Germinal center (tissue), 1 donor: ENCODE measurements at places on chromosomes 3 and 15.

- DNase-seq, result no peak
These were observed 3.4 kb downstream of the UROC1 start for GRCh38 chr3:126514161-126514560.

DNA sequence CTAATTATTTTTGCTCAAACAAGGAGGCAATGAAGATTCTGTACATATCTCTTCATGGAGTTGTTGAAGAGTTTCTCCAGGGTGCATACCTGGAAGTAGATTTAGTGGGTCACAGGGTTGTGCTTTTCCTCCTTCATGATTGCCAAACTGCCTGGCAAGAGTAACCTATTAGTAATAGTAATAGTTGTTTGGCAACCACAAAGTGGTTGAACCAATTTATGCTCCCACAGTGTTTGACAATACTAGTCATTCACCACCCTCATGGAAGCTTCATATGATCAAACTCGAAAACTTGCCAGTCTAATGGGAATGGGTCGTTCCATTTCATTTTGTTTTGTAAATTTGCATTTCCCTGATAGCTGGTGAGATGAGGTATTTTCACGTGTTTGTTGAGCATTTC, 57.8 kb downstream of the TLE3 start:
- DNase-seq, result no peak

DNA sequence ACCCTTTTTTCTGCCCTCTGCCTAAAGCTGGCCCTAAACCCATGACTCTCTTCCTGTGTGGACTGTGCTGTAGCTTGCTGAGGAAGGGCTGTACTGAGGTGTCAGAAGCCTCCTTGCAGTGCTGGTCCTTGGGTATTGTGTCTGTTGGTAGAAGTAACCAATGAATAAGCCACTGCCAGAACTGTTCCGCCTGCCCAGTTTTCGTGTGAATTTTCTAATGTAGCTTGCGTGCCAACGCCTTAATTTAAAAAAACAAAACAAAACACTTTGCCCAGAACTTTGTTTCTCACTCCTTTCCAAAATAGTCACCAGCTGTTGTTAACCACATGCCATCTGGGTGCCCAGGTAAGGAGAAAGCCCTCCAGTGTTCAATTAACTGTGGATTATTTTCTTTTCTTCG, 101.9 kb downstream of the KLHL25 start:
- DNase-seq, result no peak

GRCh38 chr3:45950686-45951600, 7.7 kb downstream of the CXCR6 start:
- DNase-seq, result no peak

DNA sequence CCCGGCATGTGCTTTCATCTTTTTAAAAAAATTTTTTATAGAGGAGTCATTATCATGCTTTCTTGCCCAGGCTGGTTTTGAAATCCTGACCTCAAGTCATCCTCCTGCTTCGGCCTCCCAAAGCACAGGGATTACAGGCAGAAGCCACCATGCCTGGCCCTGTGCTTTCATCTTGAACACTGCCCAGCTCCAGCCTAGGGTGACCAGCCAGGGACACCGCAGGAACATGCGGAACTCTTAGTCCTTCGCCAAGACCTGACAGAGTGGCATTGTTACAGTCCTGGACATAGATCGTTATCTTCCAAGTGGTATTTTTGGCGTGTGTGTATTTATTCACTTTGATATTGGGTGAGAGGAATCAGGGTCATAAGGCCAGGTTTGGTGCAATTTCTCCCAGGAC, 7.9 kb upstream of the FURIN start:
- DNase-seq, result no peak

DNA sequence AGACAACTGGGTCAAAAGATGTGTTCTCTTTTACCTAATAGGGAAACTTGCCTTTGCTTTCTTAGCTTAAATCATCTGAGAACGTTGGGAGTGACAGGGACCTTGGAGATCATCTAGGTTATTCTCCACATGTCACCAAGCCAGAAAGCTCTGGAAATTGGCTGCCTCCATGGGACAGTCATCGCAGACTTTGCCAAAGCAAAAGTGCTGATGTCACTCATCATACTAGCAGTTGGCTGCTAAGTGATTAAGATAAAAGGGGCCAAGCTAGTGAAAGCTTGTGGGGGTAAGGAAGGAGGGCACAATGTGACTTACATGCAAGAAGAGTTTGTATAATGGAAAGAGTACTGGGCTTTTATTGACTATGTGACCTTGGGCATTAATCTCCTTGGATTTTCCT, 198.0 kb upstream of the PFN2 start:
- DNase-seq, result no peak

DNA sequence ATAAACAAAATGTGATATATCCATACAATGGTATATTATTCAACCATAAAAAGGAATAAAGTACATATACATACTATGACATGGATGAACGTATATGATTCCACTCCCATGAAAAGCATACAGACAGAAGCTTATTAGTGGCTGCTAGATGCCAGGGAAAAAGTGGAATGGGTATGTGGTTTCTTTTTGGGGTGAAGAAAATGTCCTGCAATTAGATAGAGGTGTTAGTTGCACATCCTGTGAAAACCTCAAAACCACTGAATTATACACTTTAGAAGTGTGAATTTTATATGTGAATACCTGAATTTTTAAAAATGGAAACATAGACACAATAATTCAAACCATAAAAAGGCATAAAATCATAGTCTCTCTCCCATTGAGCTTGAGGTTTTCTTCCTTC, 11.2 kb downstream of the DENND6A start:
- no peak for DNase-seq

DNA sequence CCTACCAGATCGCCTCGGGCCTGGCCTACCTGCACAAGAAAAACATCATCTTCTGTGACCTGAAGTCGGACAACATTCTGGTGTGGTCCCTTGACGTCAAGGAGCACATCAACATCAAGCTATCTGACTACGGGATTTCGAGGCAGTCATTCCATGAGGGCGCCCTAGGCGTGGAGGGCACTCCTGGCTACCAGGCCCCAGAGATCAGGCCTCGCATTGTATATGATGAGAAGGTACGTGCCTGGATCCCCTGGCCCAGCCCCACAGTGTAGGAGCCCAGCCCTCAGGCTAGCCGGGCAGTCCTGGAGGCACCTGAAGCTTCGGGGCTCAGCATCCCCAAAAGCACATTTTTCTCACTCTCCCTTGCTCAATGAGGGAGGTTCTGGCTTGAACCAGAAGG, 135.8 kb downstream of the LRRK1 start:
- DNase-seq, result no peak

- no peak for DNase-seq
These were observed 1.3 kb upstream of the IL12A start for GRCh38 chr3:159987291-159987711.

GRCh38 chr15:68103603-68104002, 49.5 kb downstream of the PIAS1 start:
- DNase-seq, result no peak

- DNase-seq, result no peak
These were observed 73.0 kb upstream of the ADPGK start for GRCh38 chr15:72856549-72857040.

- DNase-seq, result no peak
These were observed 126.0 kb upstream of the DPH6 start for GRCh38 chr15:35671981-35672380.

DNA sequence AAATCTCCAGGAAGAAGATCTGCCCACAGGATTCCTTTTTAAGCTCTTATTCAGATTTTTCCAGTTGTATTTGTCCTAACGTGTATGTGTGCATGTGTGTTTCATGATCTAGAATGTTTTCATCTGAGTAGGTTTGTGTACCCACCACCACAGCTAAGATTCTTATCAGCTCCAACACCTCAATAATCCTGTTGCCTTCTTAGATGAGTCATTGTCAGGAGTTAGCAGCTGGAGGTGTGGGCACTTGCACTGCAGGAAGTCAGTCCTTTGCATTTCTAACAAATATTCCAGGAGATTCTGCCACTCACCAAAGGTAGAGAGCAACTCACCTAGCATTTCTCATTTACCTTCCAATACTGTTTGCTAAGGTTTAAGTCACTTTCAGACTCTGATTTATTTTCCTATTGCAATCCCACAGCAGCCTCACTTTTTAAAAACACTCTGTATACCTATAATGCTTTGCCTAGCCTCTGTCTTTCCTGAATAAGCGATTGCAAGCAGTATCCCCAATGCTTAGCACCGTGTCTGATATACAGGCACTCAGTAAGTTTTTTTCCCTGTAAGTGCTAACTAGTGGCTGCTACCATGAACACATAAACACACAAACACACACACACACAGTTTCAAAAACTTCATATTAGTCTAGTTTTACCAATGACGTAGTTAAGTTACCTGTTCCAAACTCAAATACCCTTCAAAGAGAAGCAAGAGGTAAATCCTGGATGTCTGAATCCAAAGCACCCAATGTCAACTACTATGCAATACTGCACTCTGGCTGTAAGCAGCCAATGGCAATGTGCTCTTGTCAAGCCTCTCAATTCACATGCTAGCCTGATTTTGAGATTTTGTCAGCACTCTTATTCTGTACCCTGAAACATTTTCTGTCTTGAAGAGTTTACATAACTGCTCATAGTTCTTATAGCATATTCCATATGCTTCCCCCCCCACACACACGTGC, 713.5 kb upstream of the LMCD1 start:
- no peak for DNase-seq

DNA sequence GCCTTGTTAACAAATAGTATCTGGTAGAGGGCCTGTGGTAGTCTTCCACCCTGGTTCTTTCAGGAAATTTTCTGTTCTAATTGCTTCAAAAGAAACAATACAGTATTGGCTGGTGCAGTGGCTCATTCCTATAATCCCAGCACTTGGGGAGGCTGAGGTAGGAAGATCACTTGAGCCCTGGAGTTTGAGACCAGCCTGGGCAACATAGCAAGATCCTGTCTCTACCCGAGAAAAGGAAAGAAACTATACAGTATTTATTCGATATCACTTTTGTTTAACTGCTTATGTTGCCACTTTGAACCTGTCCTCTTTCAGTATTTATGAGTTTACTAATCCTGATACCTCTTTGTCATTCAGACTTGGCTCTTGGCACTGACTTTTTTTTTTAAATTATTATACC, 4.5 kb downstream of the MKRN2 start:
- DNase-seq, result no peak

- no peak for DNase-seq
These were observed 422.6 kb downstream of the ROBO1 start for GRCh38 chr3:79344876-79345871.
